ENCODE measurements at places on chromosomes 2 and 18.

DNA sequence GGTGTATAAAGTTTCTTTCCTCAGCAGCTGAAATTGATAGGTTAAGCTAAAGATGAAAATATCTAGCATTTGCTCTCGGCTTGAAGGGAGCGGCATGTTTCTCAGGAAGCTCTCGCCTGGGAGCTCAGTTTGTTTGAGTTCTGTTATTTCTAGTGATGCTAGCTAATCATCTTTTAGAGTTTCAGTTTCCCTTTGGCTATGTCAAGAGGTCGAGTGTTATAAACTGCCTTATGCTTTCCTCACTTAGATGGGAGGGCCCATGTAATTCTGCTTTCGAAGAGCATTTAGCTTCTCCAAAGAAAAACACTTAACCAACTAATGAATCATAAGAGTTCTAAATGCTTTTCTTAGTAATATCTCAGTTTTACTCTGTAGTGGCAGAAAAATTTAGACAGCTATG lies 33.6 kb downstream of the PLCL1 start:
- DNase-seq, result no peak

DNA sequence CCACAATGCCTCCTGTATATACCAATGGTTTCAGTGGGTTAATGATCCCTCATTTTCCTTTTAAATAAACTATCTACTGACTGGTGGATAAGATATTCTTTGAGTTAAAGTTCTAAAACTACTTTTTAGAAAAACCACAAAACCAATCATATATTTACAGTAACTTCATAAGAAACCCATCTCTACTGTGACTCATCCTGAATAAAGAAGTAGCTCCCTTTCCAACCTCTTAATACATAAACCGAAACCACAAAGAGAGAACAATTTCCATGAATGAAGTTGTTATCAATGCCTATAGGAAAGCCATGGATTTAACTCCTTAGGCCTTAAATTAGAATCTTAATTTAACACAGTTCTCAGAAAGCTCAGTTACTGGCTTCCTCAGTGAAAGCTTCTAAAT lies 227.0 kb upstream of the SMAD7 start:
- DNase-seq, result no peak

GRCh38 chr2:148300544-148300943 lies 279.7 kb downstream of the MBD5 start:
- no peak for DNase-seq

DNA sequence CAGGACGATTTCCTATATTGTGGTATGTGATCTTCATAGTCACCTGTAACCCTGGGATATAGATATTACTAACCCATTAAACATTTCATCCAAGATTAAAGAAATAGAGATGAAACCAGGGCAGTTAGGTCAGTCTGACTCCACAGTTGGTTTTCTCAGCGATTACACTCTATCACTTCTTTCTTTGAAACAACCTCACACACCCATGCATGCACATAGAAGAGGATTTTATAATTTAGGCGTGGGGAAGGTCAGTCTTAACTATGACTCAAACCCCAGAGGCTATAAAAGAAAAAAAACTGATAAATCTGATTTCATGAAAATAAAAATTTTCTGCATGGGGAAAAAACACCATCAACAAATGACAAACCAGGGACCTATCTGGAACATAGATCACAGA lies 54.2 kb downstream of the BCL2 start:
- DNase-seq, result no peak

GRCh38 chr18:58511306-58511705 lies 117.6 kb downstream of the ALPK2 start:
- no peak for DNase-seq

Data from stimulated activated CD8-positive, alpha-beta memory T cell treated with anti-CD3 and anti-CD28 coated beads, Interleukin-12 subunit alpha, Interleukin-12 subunit beta, amount 100 ng/mL, for 1 hour (primary cell).